Small intestine (tissue), 16 donors: ENCODE measurements at places on chromosomes 11 and 22. TPM values are rescaled to one million over a fixed set of nuclear protein-coding genes. Genes with fewer than 3 reads are reported as not detected.

DNA sequence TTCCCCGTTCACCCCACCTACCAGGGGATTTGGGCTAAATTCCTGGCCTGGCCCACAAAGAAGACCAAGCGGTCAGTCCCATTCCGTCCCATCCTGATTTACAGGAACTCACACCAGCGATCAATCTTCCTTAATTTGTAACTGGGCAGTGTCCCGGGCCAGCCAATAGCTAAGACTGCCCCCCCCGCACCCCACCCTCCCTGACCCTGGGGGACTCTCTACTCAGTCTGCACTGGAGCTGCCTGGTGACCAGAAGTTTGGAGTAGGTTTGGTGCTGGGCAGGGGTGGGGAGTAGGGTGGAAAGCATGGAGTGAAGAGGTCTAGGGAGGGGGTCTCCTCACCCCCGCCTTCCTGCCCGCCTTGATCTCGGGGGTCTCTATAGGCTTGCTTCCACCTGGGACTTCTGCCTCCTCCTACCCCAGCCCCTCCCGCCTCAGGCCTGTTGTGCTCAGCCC lies at the start of gene SERPING1:
TSS of gene SERPING1 (plus strand) at position 225 of the 455 bp plus-strand sequence. CDS start 586 bp downstream, outside the sequence.
- no peak for DNase-seq
- no peaks in the 10 kb centered on the region for H3K36me3 ChIP-seq
- H3K27ac ChIP-seq = peak within 1 kb of the TSS; percentile 95
- no peaks in the 10 kb centered on the region for H3K4me1 ChIP-seq
- H3K27me3 ChIP-seq = no peaks in the 10 kb centered on the region

GRCh38 chr11:110870816-110871522 lies 158.7 kb upstream of the ARHGAP20 start:
- no peak overlapping the region for H3K27ac ChIP-seq

PRG3 gene
- not detected for polyA plus RNA-seq

- H3K36me3 ChIP-seq = no peaks in the 10 kb centered on the region
- no peak for DNase-seq
- no peak overlapping the region for H3K4me3 ChIP-seq
- no peaks in the 10 kb centered on the region for H3K27me3 ChIP-seq
- H3K27ac ChIP-seq = no peak overlapping the region
Measured at GRCh38 chr11:96310236-96310635, 32.8 kb downstream of the MAML2 start.

- peak overlapping the region; percentile 95 for H3K27ac ChIP-seq
- DNase-seq = peak; percentile 71
- H3K27me3 ChIP-seq = no peaks in the 10 kb centered on the region
- H3K36me3 ChIP-seq = peaks cover 10% of the 10 kb centered on the region
- H3K4me3 ChIP-seq = peak overlapping the region; percentile 88
Measured at GRCh38 chr11:65498042-65498726, 661 bp upstream of the MALAT1 start.

- H3K4me1 ChIP-seq = peaks cover under 1% of the 10 kb centered on the region
- no peaks in the 10 kb centered on the region for H3K36me3 ChIP-seq
- DNase-seq = no peak
- no peak overlapping the region for H3K4me3 ChIP-seq
Measured at GRCh38 chr11:66150140-66150539, 80.1 kb downstream of the PACS1 start.

GRCh38 chr22:21952586-21953571 lies at the start of gene PPM1F:
TSS of gene PPM1F (minus strand) at chr22:21952848. CDS start at chr22:21946048, 6,800 bp downstream.
- peaks cover 4% of the 10 kb centered on the region for H3K36me3 ChIP-seq
- DNase-seq = peak; percentile 93
- H3K27ac ChIP-seq = peak within 1 kb of the TSS; percentile 21
- peaks cover 7% of the 10 kb centered on the region for H3K4me1 ChIP-seq
- H3K4me3 ChIP-seq = peak within 1 kb of the TSS; percentile 65
- H3K27me3 ChIP-seq = no peaks in the 10 kb centered on the region

DNA sequence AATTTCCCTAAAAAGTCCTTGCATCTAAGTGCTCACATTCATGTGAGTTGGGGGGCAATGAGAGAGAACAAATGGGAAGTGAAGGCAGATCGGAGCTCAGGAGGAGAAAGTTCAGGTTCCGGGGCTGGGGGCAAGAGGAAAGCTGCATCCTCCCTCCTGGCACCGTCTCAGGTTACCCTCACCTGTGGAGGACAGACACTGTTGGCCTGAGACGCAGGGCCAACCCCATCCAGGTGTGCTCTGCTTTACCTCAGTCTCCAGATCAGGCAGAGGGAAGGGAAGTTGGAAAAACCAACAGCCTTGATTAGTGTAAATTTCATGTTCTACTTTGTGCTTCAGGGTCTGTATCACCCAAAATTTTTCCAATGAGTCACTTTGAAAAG lies 146.9 kb downstream of the TRIM29 start:
- H3K4me1 ChIP-seq = no peaks in the 10 kb centered on the region
- H3K36me3 ChIP-seq = no peaks in the 10 kb centered on the region
- no peak overlapping the region for H3K27ac ChIP-seq
- no peak overlapping the region for H3K4me3 ChIP-seq
- no peak for DNase-seq
- H3K27me3 ChIP-seq = no peaks in the 10 kb centered on the region

- H3K36me3 ChIP-seq = no peaks in the 10 kb centered on the region
- H3K27me3 ChIP-seq = peaks cover 63% of the 10 kb centered on the region
- H3K4me1 ChIP-seq = no peaks in the 10 kb centered on the region
- DNase-seq = no peak
- H3K27ac ChIP-seq = no peak overlapping the region
- peak overlapping the region; percentile 23 for H3K4me3 ChIP-seq
Measured at GRCh38 chr11:27722117-27722952, 22.1 kb upstream of the BDNF start.

CABP7 gene
- 1.8 TPM for polyA plus RNA-seq

OR51E2 gene
- 0.22 TPM for polyA plus RNA-seq

DNA sequence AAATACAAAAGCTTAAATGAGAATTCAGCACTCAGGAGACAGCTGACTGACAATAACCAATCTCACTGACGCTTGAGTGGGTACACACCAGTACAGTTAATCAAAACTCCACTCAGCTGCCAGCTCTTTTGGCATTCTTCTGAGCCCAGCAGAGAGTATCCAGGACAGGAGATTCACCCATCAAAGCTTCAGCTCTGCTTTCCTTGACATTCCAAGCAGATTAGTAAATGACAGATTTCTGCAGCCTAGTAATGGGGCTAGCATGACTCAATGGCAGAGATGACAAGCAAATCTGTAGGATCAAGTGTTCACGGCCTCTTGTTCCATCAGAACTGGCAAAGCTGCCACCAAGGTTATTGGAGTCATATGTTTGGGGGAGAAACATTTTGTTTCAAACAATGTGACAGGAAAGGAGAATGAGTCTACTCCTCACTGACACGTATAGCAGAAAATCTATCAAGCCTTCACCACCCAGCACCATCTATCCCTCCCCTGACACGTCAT lies 420.0 kb downstream of the DYNC2H1 start:
- H3K27me3 ChIP-seq = no peaks in the 10 kb centered on the region
- no peak overlapping the region for H3K27ac ChIP-seq
- no peaks in the 10 kb centered on the region for H3K4me1 ChIP-seq
- DNase-seq = no peak

DNA sequence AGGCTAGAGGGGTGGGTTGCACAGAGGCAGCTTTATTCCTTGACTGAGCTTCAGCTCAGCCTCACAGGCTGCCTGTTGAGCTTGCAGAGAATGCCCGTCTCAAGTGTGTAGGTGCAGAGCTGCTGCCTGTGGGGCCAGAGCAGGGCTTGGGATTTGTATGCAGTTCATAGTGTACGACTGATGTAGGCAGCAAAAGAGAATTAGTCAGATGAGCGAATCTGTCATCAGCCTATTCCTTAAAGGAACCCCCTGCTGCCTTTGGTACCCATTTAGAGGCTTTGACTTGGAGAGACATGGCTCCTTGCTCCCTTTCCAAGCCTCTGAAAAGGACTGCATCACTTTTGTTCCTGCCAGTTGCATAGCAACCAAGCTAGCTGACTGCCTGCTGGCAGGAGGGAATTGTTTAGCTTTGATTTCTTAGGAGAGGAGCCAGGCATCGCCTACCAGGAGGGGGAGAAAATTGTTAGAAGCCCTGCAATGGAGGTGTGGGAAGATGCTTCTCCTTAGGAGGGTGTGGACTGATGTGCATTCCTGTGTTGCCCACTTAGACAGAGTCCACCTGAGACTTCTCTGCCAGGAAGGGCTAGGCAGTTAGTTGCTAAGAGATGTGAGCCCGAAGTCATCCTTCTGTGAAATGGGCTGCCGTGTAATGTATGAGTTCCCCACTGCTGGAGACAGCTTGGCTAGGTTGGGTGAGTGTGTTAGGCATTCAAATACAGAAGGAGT lies 10.9 kb downstream of the ACO2 start:
- no peak for DNase-seq
- no peaks in the 10 kb centered on the region for H3K27me3 ChIP-seq
- no peak overlapping the region for H3K4me3 ChIP-seq

- no peaks in the 10 kb centered on the region for H3K4me1 ChIP-seq
- no peak overlapping the region for H3K27ac ChIP-seq
- H3K4me3 ChIP-seq = no peak overlapping the region
- DNase-seq = no peak
- no peaks in the 10 kb centered on the region for H3K36me3 ChIP-seq
- H3K27me3 ChIP-seq = no peaks in the 10 kb centered on the region
Measured at GRCh38 chr11:72767203-72768062, 15.2 kb upstream of the ARAP1 start.

GRCh38 chr22:27749597-27750225 lies 51.8 kb downstream of the MN1 start:
- no peaks in the 10 kb centered on the region for H3K27me3 ChIP-seq
- DNase-seq = no peak
- H3K4me1 ChIP-seq = no peaks in the 10 kb centered on the region
- H3K27ac ChIP-seq = no peak overlapping the region

HEPN1 gene
- polyA plus RNA-seq = 0.06 TPM

GPR83 gene
- polyA plus RNA-seq = 0.13 TPM

DNA sequence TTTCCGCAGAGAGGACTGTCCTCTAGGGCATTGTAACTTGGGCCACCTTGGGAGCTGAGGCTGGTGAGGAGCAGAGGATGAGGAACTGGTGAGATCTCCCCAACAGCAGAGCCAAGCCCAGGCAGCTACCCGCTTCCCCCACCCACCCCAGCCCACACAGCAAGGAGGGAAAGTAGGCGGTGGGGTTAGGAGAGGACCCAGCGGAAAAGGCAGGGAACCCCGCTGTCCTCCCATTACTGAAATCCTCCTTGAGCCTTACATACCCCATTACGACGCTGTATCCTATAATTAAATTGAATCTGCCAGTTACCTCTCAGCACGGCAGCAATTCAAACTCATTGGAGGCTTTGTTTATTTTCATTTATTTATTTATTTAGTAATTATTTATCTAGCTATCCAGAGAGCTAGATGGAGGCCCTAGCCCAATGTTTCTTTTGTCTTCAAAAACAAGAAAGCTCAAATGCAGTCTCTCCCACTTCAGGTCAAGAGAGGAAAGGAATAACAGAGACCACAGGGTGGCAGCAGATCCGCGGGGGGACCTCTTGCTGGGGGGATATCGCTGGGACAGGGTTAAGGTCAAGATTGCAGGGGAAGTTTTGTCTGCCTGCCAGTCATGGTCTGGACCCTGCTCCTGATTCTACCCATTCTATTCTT lies 218.0 kb downstream of the ST3GAL4 start:
- H3K27ac ChIP-seq = no peak overlapping the region
- no peaks in the 10 kb centered on the region for H3K36me3 ChIP-seq
- H3K4me1 ChIP-seq = no peaks in the 10 kb centered on the region
- H3K4me3 ChIP-seq = no peak overlapping the region
- no peak for DNase-seq

MGAT3 gene
- polyA plus RNA-seq = 12.7 TPM

- no peaks in the 10 kb centered on the region for H3K36me3 ChIP-seq
- no peaks in the 10 kb centered on the region for H3K4me1 ChIP-seq
- H3K27ac ChIP-seq = no peak overlapping the region
- no peaks in the 10 kb centered on the region for H3K27me3 ChIP-seq
Measured at GRCh38 chr11:11078344-11079086, 220.7 kb upstream of the ZBED5 start.

MUC6 gene
- polyA plus RNA-seq = 0.34 TPM

DNA sequence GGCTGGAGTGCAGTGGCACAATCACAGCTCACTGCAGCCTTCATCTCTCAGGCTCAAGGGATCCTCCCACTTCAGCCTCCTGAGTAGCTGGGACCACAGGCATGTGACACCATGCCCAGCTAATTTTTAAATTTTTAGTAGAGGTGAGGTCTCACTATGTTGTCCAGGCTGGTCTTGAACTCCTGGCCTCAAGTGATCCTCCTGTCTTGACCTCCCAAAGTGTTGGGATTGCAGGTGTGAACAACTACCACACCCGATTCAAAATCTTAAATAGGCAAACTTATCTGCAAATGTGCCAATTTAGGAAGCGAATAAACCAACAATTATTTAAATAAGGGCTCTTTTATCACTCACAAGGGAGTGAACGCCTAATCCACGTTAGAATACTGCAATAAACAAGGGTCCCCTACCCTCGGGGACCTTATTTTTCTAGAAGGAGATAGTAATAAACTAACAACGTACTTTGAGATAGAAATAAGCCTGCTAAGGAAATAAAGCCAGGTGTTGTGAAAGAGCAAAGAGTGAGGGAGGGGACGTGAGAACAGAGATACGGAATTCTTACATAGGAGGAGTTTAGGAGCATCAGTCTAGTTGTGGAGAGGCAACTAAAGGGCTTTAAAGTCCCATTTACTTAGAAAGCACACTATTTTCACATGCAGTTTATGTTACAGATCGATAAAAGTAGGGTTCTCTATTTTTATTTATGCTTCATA lies 3.0 kb upstream of the WEE1 start:
- H3K27me3 ChIP-seq = no peaks in the 10 kb centered on the region
- peaks cover 63% of the 10 kb centered on the region for H3K4me1 ChIP-seq
- H3K36me3 ChIP-seq = no peaks in the 10 kb centered on the region
- no peak overlapping the region for H3K4me3 ChIP-seq

GRCh38 chr22:39223091-39223710 lies 21.6 kb downstream of the PDGFB start:
- H3K4me3 ChIP-seq = no peak overlapping the region
- peaks cover 37% of the 10 kb centered on the region for H3K36me3 ChIP-seq
- H3K4me1 ChIP-seq = no peaks in the 10 kb centered on the region
- no peak for DNase-seq
- H3K27ac ChIP-seq = no peak overlapping the region

GRCh38 chr11:33268945-33269540 lies 11.9 kb downstream of the HIPK3 start:
- H3K4me1 ChIP-seq = peaks cover 12% of the 10 kb centered on the region
- DNase-seq = peak; percentile 48
- H3K27me3 ChIP-seq = no peaks in the 10 kb centered on the region
- no peak overlapping the region for H3K27ac ChIP-seq

CARD10 gene
- 48.2 TPM for polyA plus RNA-seq

DNA sequence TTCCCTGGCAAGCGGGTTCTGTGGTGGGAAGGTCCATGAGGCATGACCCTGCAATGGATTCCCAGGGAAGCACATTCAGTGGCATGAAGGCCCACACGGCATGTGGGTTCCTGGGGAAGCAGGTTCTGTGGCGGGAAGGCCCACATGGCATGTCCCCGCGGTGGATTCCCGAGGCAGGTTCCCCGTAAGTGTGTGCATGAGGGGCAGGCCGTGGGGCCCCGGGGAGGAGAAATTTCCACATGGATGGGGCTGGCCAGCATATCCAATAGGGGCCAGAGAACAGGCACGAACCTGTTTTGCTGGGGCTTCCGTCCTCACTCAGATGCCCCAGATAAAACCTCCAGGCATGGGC lies 83.7 kb downstream of the PHF21B start:
- H3K27me3 ChIP-seq = no peaks in the 10 kb centered on the region
- DNase-seq = no peak
- no peak overlapping the region for H3K27ac ChIP-seq
- H3K4me1 ChIP-seq = no peaks in the 10 kb centered on the region

GVQW3 gene
- polyA plus RNA-seq = not detected

C11orf91 gene
- not detected for polyA plus RNA-seq
